ENCODE measurements at places on chromosomes 5 and 9.
A peak's percentile ranks its signal among the peaks of the same experiment; 100 is the strongest.

- no peak for DNase-seq
Observed at GRCh38 chr5:150464554-150465012, 15.0 kb upstream of the RPS14 start.

DNA sequence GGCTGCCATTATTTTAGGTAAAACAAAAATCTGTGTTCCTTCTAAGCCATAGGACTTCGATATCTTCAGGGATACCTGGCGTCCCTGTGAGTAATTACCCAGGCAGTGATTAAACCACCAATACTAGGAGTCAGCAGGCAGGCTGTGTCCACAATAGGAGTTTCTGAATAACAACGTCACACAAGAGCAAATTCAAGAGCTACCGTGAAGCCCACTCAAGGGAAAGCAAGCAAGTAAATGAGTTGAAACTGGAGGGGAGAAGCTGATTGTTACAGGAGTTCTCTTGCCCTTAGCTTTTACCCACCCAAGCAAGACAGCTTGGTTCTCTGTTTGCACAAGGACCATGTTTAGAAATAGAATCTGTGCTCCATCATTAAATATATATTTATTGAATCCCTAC is 50.8 kb downstream of the SEMA5A start:
- DNase-seq: no peak

- DNase-seq: no peak
Observed at GRCh38 chr9:31908158-31908890, 476.1 kb upstream of the ACO1 start.

DNA sequence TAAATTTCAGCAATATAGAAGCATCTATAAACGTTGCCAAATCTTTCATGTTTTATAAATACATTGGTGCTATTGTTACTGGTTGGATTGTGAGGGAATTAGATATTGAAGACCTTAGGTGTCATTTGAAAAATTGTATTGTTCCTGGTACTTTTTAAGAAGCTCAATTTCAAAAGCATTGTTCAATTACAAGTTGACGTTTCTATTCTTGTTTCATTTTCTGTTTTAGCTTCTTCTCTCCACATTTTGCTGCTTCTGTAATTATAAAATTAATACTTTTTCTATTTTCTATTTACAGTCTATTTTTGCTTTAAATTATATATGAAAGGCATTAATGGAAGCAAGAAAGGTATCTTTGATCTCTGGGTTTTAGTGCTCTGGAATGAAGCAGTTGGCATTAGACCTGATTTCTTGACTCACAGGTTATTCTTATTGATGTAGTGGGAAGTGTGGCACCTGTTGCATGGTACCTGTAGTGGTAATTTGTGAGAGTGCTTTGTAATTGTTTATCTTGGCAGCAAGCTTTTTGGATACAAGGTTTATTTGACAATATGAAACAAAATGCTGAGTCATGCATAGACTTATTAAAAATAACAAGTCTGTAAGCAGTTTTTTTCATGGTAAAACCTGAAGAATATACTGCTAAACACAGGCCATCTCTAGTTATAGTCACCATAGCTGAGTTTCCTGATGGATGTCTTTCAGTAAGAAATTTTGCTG is 13.2 kb downstream of the MACIR start:
- DNase-seq: no peak

DNA sequence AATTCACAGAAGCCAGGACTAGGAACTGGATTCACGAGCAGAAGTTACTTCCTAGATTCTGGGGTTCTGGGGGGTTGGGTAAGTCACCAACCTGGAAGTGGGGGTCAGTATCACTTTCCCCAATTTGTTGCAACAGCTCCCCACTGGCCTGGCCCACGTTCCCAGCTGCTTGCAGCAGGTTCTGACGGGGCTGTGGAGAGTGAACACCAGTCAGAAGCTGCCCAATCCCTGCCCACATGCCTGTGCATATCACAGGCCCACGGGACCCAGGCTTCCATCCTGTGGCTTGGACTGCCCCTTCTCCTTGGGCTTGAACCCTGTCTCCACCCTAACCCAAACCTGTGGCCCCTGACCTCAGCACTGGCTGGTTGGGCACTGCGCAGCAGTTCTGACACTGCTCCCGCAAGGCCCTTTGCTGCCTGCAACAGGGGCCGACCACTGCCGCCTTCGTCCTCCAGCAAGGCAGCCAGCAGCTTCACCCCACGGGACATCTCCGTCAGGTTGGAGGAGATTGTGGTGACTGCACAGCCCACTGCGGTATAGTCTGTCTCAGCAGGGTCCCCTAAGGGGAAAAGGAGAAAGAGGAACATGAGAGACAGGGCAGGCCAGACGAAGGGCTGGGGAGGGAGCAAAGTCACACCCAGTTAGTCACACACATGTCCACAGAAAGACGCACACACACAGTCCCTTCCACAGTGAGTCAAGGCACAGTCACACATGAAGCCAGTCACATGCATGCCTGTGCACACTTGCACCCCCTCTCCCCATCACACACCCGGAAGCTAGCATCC is 13.1 kb downstream of the TLN1 start:
- DNase-seq: no peak

- DNase-seq: no peak
Observed at GRCh38 chr5:148514344-148514743, 130.6 kb downstream of the FBXO38 start.

- no peak for DNase-seq
Observed at GRCh38 chr5:122985006-122985700, 51.4 kb downstream of the PPIC start.

DNA sequence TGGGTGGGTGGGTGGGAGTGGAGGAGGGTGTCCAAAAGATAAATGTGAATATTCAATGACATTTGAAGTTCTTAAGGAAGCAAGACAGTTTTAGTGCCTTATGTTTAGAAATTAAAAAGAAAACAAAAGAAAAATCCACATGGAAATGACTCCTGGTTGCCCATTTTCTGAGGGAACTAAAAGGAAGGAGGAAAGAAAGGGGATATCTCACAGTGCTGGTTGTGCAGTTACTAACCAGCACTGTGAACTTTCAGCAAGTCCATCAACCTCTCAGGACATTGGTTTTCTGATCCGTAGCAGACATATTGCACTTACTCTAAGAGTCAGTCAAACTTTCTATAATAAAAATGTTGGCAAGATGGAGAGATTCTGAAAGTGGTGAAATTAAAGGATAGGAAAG is 431.0 kb upstream of the CLINT1 start:
- no peak for DNase-seq

DNA sequence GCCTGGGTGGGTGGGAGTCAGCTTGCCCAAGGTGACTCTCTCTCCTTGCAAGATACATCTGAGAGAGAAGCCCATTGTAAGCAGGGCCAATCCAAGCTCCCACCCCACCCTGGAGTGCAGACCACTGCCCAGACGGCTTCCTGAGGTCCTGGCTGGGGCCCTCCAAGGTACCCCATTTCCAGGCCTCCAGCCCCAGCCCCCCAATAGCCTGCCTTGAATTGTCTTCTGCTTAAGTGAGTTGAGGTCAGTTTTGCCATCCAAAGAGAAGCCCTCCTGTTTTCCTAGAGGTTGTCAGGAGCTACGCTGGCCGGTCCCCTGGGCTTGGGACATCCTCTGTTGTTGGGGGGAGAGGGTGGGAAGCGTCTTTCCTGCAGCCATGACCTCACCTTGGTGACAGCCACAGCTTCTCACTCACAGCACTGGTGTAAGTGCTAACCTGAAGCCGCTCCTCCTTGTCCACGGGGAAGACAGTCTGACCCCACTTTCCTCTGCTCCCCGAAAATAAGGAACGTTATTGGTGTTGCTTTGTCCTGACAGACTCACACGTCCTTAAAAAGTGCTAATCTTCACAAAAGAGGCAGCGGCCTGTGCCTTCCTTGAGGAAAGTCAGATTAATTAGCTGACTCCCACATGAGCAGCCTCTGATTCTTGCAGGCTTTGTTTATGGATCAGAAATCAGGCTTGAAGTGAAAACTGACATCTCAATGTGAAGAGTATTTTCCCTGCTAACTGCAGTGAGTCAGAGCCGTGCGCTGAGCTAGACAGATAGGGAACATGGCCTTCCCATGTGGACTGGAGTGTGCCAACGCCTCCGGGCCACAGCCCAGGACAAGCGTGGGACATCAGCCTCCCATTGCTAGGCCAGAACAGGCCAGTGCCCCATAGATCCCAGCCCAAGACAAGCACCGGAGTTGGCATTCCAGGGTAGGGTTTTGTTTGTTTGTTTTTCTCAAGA is 52.3 kb downstream of the ADAMTS2 start:
- no peak for DNase-seq

DNA sequence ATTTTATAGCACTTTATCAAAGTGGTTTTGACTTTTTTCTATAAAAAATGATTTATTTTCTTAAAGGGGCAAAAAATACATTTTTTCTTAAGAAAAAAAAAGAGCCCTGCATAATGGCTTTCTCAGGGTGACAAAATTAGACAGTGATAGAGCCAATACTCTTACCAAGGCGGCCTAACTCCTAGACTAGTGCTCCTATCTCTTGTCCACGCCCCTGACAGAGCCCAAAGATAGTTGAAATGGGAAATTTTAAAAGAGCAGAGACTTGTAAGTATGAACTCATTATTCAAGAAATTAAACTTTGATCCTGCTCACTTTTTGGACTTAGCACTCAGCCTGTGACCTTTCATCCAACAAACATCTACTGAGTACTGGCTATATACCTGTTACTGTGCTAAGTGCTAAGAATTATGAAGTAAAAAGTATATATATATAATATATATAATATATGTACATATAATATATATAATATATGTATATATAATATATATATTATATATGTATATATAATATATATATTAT is 1.2 kb downstream of the INVS start:
- DNase-seq: no peak

GRCh38 chr9:108469654-108470053 is 386.1 kb downstream of the ACTL7B start:
- no peak for DNase-seq

DNA sequence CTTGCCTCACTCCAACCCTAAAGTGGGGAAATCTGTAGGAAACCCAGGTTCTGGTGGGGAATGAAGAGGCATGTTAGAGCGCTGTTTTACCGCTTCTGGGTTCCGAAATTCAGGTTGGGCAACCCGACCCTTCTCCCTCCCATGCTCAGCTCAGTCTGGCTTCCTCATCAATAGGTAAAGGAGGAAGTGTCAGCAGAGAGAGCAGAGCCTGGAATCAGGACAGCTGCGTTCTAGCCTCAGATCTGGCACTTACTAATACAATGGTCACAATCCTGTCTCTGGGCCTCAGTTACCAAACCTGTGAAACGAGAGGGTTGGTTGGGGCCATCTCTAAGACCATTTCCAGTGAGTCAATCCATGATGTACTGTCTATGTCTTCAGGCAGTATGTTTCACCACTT is 16.2 kb upstream of the TNIP1 start:
- DNase-seq: no peak

GRCh38 chr5:15837551-15838289 is 337.7 kb downstream of the FBXL7 start:
- DNase-seq: no peak

GRCh38 chr9:113511856-113512761 is 48.6 kb downstream of the RGS3 start:
- peak; percentile 78 for DNase-seq

DNA sequence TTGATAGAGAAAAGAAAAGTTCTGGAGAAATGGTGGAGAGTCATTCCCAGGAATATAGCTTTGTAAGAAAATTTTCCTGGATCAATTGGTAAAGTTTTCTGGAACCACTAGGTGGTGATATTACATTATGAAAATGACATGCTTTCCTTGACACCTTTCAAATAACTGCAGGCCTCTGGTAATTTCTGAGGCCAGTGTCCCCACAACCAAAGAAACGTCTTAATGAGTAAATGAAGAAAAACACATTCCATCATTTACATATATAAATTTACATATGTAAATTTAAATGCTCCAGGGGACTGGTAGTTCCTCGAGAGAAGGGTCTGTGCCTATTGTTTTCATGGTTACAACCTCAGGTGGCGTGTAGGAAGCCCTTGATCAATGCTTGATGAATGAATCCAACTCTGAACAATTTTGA is 17.2 kb upstream of the RGS3 start:
- no peak for DNase-seq

DNA sequence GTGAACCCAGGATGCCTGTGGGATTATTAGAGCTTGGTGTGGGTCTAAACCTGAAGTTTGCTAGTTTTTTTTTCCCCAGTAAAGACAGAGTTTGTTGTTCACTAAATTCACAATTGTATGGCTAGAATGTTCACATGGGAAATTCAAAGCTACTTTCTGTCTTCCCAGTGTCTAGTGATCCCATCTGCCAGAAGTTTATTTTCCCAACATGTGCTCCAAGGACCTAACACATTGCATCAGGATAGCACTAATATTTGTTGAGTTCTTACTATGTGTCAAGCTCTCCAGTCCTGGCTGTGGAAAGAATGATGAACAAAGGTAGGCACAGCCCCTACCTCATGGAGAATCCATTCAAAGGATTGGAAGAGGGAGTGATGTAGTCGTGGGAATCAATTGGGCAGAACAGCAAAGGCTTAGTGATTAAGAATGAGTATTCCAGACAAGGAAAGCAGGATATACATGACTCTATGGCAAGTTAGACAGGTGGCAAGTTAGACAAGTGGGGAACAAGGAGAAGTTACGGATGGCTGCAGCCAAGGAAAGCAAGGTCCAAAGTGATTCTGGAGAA is 521.5 kb upstream of the WWC1 start:
- DNase-seq: no peak

GRCh38 chr9:126564716-126565115 is 49.0 kb upstream of the LMX1B start:
- DNase-seq: no peak

DNA sequence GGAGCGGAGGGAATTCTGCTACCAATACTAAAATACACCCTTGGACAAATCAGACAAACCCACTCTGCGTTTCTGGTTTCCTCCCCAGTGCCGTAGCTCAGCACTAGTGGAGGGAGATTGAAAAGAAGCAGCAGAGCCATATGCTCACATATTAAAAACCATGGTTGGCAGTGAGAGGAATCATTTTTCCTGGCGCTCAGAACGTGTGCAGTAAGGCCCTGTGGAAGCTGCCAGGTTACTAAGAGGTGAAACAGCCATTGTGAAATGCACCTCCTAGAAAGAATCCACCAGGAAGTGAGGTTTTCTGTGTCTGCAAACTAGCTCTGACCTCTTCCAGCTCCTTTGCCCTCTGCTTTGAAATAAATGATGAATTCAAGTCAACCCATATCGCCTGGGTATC is 177.2 kb downstream of the ERCC6L2 start:
- DNase-seq: no peak

GRCh38 chr5:132209901-132210545 is 17.6 kb downstream of the P4HA2 start:
- DNase-seq: no peak

DNA sequence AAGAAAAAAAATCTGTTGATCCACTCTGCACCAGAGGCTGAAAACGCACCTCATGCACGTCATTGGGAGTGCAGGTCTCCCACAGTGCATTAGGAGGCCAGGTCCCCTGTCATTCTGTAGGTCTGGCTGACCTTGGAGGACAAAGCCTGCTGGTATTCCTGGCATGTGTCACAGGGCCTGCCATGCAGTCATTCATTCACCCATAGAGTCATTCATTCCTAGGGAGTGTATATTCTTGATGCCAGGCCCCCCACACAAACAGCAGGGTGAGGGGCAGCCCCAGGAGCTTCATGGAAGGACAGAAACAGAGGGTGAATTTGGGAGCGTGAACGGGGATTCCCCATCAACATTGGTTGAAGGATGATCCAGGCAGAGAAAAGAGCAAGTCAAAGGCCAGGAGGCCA is 2.2 kb downstream of the GBGT1 start:
- DNase-seq: no peak

- no peak for DNase-seq
Observed at GRCh38 chr9:86585422-86586143, 231.4 kb upstream of the TUT7 start.

Data from stimulated activated CD4-positive, alpha-beta T cell treated with anti-CD3 and anti-CD28 coated beads, Interleukin-2, amount 100 ng/mL, for 24 hours (primary cell).